ENCODE measurements at places on chromosomes 6 and 20.

GRCh38 chr6:68238097-68238601, 396.9 kb upstream of the ADGRB3 start:
- DNase-seq: peak; percentile 4

- DNase-seq: no peak
These were observed 73.9 kb downstream of the NFATC2 start for GRCh38 chr20:51468636-51469035.

- DNase-seq: peak; percentile 34
These were observed 64.2 kb upstream of the FLRT3 start for GRCh38 chr20:14401479-14402138.

- DNase-seq: no peak
These were observed 25.4 kb upstream of the DNAAF9 start for GRCh38 chr20:3432844-3433243.

- DNase-seq: no peak
These were observed 1009.4 kb downstream of the KIF16B start for GRCh38 chr20:15563836-15564235.

GRCh38 chr20:30815577-30816181, 441.8 kb upstream of the DEFB115 start:
- no peak for DNase-seq

- no peak for DNase-seq
These were observed 20.3 kb upstream of the LRRN4 start for GRCh38 chr20:6074145-6074561.

- DNase-seq: no peak
These were observed 28.5 kb upstream of the MAP3K4 start for GRCh38 chr6:160962835-160963623.
